ENCODE measurements at places on chromosomes 2 and 18.

- no peak for DNase-seq
Observed at GRCh38 chr2:142218471-142218870, 87.7 kb upstream of the LRP1B start.

- DNase-seq = no peak
Observed at GRCh38 chr18:51582551-51582950, 385.1 kb upstream of the MEX3C start.

- DNase-seq = peak; percentile 40
Observed at GRCh38 chr2:74333175-74333574, 10.0 kb downstream of the SLC4A5 start.

DNA sequence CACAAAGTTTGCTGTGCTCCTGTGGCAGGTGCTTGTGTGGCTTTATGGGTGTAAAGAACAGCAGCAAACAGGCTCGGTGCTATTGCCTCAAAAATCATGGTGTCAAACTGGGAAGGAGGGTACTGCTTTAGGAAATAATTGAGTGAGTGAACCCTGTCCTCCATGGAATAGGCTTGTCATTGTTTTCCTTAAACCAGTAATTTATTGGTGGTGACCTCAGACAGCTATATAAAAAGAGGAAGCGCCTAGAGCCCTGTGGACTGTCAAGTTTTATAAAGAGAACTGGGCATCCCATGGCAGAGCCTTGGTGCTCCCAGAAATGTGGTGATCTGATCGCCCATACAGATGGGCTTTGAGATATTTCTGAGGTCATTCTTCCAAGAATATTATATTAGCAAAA, 4.7 kb upstream of the CXCR4 start:
- DNase-seq = peak; percentile 62

DNA sequence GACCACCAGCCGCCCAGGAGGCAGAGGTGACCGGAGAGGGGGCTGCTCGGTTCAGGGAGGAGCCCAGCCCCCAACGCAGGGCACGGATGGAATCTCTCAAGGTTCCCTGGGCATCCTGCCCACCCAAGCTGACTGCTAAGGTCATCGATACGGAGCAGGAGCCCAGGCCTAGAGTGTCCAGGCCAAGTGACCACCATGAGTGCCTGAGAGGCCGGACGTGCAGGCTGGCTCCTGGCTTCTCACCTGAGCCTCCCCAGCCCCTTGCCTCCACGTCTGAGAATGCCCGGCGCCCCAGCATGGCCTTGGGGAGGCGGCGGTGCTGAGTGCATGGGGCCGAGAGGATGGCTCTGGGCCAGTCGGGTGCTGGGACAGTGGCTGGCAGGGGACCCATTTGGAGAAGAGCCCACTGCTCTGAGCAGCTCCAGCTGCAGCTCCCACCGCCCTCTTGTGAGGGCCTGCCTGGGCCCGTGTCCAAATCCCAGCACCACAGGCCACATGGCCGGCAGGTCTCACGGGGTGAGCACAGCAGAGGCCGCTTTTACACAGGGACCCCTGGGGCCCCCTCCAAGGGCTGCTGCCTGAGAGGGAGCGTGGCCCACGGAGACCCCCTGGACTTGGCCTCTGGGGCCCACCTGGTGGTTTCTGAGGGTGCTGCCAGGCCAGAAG, 102.8 kb upstream of the CTDP1 start:
- no peak for DNase-seq

GRCh38 chr2:235709124-235709813, 215.4 kb downstream of the AGAP1 start:
- DNase-seq = no peak

DNA sequence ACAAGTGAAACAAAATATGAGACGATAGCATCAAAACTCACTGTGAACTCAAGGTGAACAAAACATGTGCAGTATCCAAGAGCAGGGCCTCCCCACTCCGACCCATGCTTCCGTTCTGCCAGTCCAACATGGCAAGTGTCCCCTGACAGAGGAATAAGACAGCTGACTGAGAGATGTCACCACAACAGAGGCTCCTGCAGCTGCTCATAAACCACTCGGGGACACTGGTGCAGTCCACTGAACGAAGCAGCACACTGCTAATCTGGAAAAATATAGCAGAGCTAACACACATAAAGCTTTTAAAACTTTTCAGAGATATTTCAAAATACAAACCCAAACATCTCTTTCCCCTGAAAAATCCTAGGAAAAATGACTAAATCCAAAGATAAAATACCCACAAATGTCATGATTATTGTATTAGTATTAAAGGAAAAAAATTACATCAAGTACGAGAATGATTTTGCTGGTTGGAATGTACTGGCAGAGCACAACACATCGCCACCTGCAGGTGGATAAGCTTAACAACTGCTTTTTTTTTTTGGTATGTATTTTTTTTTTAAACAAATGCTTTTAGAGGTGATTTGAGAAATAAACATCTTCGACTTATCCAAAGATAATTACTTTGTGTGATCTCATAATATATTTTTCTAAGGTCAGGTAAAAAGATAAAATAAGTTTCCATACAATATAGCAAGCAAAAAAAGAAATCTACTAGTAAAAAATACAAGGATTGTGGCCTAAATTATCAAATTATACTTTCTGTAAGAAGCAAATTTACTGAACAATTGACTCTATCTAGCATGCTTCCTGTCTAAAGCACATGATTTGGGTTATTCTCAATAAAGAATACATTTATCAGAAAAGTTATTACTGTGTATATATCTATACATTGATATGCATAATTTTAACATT, 18.6 kb downstream of the THADA start:
- peak; percentile 85 for DNase-seq

DNA sequence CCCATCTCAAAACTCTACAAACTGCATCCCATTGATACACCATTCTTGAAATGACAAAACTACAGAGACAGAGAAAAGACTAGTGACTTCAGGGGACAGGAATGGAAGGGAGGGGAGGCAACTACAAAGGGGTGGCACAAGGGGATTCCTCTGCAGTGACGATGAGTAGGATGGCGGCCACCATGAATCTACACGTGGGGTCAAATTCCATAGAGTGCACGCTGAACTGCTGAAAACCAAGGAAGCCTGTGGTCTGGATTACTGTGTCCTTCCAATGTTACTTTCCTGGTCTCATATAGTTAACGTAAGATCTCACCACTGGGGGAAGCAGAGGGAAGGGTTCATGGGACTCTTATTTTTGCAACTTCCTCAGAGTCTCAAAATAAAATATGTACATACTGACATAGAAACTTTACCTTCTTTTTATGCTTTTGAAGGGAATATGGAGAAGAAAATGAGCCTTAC, 23.6 kb downstream of the COX7A2L start:
- DNase-seq = no peak

DNA sequence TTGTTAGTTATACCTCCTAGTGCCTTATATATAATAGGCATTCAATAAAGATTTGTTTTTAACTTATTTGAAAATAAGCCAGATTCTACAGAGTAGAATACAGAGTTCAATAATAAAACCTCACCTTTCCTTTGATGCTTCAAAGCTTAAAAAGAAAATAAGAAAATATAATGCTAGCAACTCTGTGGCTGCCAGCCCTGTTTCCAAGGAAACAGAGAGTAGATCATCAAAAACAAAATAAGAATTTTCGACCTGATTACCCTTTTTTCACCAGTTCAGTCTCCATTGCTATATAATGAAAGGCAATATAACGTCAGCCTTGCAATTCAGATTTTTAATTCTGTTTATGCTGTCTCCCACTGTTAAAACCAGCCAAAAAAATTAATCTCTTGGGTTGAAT, 8.9 kb upstream of the PGAP1 start:
- DNase-seq = no peak

- no peak for DNase-seq
Observed at GRCh38 chr2:211258646-211259335, 702.4 kb downstream of the CPS1 start.

DNA sequence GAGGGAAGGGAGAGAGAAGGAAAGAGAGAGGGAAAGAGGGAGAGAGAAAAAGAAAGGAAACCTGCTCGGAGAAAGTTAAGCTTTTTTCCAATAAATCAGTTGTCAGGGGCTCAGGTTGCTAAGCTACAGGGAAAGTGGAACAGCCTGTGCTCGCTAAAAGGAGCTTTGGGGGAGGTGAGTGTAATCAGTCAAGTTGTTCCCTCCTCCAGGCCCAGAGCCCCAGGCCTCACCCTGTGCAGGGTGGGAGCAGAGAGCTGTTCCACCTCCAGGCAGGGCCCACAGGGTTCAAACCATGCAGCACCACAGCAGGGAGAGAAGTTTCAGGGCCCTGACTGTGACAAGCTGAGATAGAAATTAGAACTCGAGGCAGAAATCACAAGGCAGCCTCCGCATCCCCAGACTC, 56.4 kb upstream of the PPP1CB start:
- DNase-seq = peak; percentile 21

GRCh38 chr2:6785493-6785892, 80.2 kb downstream of the CMPK2 start:
- no peak for DNase-seq

DNA sequence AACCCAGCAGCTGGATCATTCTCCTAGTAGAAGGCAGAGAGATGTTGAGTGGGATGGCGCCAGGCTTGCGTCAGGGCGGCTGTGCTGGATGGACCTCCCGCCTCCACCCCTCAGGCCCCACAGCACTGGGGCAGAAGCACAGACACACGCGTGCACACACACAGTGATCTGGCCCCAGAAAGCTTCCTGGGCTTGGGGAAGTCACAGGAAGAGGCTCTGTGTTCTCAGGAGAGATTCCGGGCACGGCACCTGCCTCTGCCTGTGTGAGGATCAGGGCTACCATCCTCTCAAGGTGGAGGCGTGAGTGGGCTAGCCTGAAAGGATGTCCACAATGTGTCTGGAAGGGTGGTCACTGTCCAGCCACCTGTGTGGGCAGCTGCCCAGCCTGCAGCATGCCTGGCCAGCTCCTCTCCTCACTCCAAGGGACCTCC, 229.8 kb upstream of the HS6ST1 start:
- no peak for DNase-seq

GRCh38 chr2:69811018-69811417, 18.4 kb upstream of the GMCL1 start:
- DNase-seq = no peak

DNA sequence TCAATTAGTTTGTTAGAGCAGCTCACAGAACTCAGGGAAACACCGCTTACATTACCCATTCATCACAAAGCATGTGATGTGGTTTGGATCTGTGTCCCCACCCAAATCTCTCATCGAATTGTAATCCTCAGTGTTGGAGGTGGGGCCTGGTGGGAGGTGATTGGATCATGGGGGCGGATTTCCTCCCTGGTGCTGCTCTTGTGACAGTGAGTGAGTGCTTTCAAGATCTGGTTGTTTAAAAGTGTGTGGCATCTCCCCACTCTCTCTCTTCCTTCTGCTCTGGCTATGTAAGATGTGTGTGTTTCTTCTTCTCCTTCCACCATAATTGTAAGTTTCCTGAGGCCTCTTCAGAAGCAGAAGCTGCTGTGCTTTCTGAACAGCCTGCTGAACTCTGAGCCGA, 63.5 kb upstream of the AGPS start:
- DNase-seq = no peak

DNA sequence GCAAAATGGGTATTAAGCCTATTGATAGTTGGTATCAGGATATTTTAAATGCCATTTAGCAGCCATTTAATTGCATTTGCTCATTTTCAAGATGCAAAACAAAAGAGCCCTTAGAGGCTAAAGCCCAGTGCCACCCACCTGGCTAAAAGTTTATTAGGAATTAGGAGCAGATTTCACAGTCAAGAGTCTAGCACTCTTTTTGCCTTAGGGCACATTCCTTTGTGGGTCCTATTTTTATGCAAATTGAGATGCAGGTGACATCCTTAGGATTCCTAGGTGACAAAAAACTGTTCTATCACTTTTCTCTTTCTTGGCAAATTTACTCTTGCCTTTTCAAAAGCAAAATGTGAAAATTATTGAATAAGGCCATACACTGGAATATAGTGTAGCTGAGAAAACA, 42.0 kb downstream of the CTNNA2 start:
- no peak for DNase-seq

GRCh38 chr2:62010632-62011256, 105.3 kb downstream of the COMMD1 start:
- no peak for DNase-seq

- no peak for DNase-seq
Observed at GRCh38 chr2:230414302-230414701, 1.7 kb upstream of the SP100 start.

- no peak for DNase-seq
Observed at GRCh38 chr18:73708591-73708990, 439.0 kb downstream of the FBXO15 start.

DNA sequence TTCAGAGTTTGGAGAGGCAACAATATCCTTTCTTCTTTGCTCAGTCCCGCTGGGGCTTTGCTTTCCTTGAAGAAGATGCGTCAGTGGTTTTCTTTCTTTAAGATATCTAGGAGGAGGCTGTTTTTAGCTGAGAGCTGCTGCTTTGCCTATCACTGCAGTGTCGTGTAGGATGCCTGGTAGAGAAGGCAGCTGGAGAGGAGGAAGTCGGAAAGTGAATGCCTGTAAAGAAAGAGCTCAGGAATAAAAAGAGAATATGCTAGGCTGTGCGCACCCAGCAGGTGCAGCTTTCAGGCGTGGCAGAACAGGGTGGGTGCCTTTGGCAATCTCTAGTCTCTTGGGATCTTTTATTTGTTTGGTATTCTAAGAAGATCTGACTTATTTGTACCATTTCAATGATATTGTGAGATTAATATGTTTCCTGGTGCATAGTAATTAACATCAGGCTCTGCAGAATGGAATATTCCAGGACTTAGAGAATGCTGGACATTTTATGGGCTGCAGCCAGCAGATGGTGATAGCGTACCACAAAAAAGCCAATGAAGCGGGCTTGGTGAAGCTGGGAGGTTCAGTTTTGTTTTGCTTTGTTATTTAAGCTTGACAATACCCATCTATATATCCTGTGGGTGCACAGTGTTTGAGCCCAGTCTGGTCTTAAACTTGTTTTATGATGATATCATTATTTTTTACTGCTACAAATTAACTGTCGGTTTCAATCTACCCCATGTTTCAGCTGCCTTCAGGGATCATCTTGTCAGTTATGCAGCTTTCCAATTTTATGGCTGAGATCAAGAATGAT, 34.9 kb downstream of the CAVIN2 start:
- DNase-seq = peak; percentile 76

DNA sequence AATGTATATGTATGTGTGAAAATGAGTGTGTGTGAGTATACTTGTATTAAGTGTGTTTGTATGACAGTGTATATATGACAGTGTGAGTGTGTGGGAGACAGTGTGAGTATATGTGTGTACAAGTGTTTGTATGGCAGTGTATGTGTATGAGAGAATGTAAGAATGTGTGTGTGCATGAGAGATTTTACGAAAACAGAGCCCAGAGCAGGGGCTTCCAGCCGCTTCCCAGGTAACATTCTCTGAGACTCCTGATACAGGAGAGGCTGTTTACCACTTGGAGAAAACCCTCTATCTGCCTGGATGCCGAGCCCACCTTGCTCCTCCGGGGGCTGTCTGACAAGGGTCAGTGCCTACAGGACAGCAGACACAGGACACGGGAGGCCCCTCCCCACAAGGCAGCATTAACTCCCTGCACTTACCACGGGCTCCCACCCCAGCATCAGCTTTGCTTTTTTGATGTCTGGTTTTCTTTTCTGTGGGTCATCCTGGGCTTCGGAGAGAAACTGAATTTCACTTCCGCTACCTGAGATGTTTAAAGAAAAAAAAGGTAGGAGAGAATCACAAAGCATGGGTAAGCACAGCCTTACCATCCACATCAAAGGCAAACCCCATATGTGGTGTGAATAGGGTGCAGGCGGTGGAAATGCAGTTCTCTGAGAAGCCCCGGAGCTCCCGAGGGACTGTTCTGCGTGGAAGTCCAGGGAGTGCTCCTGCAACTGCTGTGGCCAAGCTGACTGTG, 97.6 kb downstream of the UXS1 start:
- DNase-seq = no peak

- no peak for DNase-seq
Observed at GRCh38 chr2:57141269-57141668, 905.3 kb upstream of the VRK2 start.

All from common myeloid progenitor, CD34-positive (primary cell).